Hepatocyte (in vitro differentiated cells): ENCODE measurements at places on chromosomes 3 and 15. TPM values are rescaled to one million over a fixed set of nuclear protein-coding genes. Genes with fewer than 3 reads are reported as not detected.

GRCh38 chr3:148651549-148651948, 46.2 kb upstream of the AGTR1 start:
- DNase-seq, result no peak

DNA sequence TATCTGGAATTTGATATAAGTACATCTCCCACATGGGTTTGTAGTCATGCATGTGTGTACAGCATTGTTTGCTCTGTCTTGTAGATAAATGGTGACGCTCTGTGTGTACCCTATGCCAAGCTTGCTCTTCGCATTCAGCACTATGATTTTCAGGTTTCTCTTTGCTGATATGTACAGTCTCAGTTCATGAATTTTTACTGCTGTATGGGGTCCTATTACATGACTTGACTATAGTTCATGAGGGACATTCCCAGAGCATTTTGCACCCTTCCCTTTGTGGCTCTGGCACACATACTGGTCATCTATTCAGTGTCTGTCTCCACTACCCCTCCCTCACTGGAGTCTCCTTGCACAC, 132.7 kb downstream of the EEFSEC start:
- DNase-seq, result no peak

GRCh38 chr3:155497930-155498647, 204.6 kb upstream of the STRIT1 start:
- DNase-seq, result no peak

The PLA2G4B gene
- 2.3 and 2.7 TPM in 2 replicates for total RNA-seq

- DNase-seq, result no peak
Observed at GRCh38 chr3:7565574-7565973, 704.7 kb downstream of the GRM7 start.

DNA sequence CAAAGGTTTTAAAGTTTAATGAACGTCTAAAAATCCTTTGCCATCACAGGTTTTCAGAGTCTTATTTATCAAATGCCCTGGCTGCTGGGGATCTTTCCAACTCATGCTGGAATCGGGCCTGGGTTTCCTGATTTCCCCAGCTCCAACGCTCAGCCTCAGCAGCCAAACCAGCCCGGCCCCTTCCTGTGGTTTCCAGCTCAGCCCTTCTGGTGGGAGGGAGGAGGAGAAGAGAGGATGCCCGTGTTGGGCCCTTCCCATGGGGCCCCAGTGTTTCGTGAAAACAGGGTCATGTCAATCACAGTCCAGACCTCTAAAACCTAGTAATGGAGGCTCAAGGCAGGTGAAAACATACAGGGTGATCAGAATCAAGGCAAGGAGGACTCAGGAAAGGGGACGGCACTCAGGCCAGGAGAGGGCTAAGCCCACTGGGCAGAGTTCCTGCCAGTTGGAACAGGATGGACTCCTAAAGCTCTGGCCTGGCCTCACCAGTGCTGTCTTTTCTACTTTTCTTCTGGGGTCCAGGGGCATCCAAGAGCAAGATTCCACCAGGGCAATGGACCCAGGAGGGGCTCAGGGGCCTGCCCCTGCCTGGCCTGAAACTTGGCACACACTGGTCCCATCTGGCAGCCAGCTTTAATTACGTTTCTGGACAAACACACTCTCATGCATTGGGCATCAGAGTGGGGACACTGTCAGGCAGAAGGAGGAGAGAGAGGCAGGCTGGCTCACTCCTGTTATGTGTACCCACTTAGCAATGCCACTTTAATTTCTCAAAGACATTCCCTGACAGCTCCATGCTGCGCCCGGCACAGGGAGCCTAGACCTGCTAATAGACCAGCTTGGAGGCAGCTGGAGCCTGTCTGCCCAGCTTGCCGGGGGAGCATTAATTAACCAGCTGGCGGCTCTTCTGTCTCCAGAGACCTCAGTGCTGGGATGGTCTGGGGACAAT, 194.6 kb downstream of the FAM43A start:
- no peak for DNase-seq

DNA sequence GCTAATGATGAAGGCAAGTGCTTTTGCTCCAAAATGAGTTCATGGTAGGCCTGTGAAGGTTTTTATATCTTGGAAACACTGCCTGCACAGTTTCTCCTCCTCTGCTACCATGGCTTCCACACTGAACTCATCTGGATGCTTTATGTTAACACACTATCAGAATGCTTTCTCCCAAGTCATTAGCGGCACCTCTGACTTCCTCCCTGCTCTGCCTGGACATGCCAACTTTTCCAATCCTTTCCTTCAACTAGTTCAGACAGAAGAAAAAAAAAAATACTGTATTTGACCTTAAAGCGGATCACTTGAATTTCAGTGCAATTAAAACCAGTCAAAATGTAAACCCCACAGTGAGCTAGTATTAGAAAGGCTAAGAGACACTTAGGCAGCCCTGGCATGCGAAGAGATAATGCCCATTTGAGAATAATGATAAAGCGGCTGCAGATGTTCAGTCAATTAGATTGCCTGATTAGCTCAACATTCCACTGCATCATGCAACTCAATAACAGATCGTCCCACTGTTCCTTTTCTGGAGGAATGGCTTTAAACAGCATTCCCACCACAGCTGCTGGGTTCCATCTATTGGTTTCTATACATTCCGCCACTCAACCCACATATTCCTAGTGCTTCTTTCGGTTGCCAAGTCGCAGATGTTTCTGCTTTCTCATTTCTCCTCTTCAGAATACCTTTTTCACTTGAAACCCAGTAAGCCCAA, 51.7 kb downstream of the CNTN3 start:
- no peak for DNase-seq

The FETUB gene
- 5.7 and 7.2 TPM in 2 replicates for total RNA-seq

DNA sequence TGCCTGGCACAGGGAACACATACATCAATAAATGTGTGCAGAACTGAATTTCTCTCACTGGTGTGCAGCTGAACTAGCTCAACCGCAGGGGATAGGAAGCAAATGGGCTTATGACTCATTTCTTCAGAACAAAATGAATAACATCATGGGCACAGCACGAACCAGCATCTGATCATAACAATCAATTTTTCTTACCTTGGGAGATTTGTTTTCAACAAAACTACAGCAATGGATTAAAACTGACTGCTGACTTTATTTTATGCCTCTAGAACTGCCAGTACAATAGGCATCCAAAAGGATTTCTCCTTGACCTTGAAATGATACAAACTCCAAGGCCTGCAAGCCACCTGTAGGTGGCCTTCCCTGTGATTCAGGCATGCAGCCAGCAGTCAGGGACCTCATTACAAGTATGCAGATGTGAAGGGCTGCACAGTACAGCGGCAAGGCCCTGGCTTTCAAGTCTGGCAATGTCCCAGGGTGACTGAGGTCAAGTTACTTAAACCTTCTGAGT, 26.1 kb downstream of the TAMM41 start:
- DNase-seq, result no peak
